Fibroblast of skin of back (primary cell): ENCODE measurements at places on chromosomes 12 and 14.
A peak's percentile ranks its signal among the peaks of the same experiment; 100 is the strongest.

DNA sequence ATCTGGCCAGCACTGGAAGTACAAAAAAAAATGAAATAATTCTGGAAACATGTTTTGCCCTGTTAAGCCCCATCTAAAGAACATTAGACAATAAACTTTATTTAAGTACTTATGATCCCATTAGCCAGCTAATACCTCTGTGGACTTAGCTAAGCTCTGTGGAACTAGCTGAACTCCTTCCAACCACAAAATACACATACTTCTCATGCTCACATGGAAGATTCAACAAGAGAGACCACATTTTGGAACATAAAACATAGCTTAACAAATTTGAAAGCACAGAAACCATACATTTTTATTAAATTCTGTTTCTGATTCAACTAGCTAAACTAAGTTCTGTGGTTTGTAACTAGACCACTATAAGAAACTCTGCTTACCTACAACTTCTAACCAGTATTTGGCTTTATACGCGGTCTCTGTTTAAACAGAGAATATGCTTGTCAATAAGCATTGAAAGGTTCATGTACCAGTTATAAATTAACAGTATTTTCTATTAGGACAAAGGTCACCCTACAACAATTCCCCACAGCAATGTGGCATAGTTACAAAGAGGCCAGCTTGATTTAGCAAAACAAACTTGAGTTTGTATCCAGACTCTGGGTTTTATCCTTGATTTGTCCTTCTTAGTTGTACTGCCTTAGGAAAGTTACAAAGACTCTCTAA lies 300.1 kb downstream of the C12orf50 start:
- DNase-seq = peak; percentile 2

DNA sequence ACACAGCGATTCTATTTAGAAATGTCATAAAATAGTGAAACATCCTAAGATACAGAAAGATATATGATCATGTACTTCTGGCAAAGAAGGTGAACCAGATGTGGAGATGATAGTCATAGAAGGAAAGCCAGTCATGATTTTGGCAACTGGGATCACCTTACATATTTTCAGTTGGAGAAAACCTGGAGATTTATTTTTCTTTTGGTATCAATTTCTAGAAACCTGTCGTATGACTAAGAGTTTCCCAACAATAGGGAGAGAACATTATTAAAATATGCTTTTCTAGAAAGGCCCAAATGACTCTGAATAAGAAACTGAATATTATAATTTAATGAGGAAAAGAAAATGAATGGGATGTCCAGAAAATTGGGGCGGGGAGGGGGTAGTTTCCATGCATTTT lies 396.4 kb downstream of the ZFP36L1 start:
- DNase-seq = no peak

DNA sequence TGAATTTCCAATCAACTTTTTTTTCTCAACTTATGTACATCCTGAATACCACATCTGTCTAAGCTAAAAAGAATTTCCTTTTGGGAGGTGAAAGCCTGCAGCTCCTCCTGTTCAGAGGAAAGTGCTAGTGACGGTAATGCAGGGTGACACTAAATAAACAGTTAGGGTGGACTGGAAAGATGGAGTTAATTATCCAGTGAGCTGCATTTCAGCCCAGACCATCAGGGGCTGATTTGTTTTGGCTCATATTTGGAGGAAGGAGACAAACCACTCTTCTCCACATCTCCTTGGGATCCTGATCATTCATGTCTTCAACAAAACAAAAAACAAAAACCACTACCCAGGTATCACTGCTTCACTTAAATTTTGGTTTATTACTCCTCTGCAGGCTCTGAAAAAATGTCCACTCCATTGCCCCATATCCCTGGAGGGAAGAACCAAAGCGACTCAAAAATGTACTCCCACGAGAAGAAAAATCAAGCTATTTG lies 5.1 kb upstream of the SIX1 start:
- peak; percentile 81 for DNase-seq

GRCh38 chr14:90400904-90401561 lies 4.2 kb downstream of the CALM1 start:
- no peak for DNase-seq

DNA sequence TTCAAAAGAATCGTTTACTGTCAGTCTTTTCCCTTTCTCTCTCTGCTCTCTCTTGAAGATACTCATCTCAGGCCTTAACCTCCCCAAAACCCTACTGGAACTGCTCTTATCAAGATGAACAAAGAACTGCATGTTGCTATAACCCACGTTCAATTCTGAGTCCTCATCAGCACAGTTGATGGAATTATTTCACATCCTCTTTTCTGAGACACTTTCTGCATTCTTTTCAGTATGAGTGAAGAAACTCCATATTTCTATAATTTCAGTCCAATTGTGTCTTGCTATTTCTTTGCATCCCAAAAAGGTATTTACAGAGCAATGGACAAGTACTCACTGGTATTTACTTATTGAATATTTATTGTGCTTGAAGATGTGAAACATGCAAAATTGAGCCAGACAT lies 160.1 kb upstream of the CPNE8 start:
- no peak for DNase-seq
